Stimulated activated CD4-positive, alpha-beta T cell treated with anti-CD3 and anti-CD28 coated beads, Interleukin-12 subunit alpha, Interleukin-12 subunit beta, amount 100 ng/mL, for 24 hours (primary cell): ENCODE measurements at places on chromosomes 12 and 14.

DNA sequence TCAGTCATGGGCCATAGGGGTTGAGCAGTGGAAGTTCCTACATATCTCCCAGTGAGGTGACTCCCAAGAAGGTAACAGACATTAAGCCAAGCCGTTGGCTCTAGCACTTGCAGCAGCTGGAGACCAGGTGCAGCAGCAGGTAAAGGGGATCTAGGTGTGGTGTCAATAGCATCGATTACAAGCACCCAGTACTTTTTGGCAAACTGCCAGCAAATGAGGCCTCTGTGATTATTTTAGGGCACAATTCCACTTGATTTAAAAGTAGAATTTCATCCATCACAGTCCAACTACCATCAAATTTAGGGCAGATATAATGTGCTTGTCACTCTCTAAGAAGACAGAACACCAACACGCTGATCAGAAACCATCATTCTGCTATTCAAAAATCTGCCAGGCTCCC is 224.1 kb upstream of the EGLN3 start:
- DNase-seq = no peak

GRCh38 chr12:80813820-80814219 is 97.1 kb downstream of the MYF5 start:
- DNase-seq = no peak

- DNase-seq = no peak
Observed at GRCh38 chr12:112938751-112939150, 477 bp downstream of the OAS3 start.

DNA sequence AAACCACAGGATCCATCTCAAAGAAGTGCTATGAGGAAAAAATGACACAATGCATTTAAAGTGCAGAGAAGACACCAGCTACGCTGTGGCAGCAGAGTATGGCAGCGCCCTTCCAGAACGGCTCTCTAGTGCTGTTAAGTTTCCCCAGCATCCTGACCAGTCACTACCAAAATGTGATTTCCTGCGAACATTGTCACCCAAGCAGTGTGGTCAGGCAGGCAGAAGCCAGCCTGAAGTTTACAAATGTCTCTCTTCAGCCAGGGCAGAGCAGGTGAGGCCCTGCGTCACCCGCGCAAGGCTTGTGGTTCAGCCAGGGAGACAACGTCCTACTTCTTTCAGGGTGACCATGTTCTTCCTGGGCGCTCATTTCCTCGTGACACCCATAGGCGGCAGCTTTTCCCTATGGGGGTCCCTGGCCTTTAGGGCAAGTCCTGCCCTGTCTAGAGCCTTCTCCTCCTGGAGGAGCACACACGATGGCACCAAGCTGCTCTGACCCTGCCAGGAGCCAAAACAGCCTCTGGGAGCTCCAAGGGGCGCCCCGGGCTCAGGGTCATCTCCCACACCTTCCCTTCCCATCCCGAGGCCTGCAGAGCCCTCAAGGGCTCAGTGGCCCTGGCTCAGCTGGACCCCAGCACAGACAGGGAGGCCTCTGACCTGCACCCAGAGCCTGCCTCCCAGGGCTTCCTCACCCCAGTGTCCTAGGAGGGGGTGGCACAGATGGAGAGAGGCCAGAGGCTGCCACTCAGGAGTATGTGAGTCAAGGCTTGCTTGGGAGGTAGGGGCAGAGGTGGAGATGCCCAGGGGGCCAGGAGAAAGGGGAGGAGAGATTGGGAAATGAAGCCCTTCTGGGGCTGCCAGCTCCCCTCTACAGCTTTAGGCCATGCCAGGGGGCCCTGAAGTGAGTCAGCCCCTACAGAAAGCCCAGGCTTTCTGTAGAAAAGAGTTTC is 41.9 kb downstream of the PSMA6 start:
- no peak for DNase-seq

DNA sequence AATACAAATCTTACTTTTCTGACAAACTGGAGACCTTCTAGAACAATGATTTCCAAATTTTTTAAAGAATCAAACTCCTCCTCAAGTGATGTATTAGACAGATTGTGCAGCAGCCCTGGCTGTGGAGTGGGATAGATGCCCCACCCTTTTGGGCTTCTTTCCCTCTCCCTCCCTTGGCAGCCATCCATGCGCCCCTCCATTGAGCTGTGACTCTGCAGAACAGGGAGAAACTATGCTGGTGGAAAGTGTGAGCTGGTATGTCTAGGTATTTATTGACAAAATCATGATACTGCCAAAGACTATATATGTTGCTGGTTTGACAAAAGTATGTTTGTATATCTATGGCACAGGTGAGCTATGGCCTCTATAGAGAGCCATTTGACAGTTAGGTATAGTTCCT is 138.5 kb downstream of the KTN1 start:
- no peak for DNase-seq

GRCh38 chr12:101891462-101891971 is 14.1 kb downstream of the DRAM1 start:
- no peak for DNase-seq

GRCh38 chr12:130712346-130713065 is 3.6 kb downstream of the RIMBP2 start:
- no peak for DNase-seq

- no peak for DNase-seq
Observed at GRCh38 chr12:18897823-18898222, 159.9 kb downstream of the CAPZA3 start.

GRCh38 chr14:63682727-63683593 is 41.3 kb upstream of the WDR89 start:
- DNase-seq = no peak

- no peak for DNase-seq
Observed at GRCh38 chr14:77964586-77964985, 164.7 kb downstream of the ADCK1 start.

DNA sequence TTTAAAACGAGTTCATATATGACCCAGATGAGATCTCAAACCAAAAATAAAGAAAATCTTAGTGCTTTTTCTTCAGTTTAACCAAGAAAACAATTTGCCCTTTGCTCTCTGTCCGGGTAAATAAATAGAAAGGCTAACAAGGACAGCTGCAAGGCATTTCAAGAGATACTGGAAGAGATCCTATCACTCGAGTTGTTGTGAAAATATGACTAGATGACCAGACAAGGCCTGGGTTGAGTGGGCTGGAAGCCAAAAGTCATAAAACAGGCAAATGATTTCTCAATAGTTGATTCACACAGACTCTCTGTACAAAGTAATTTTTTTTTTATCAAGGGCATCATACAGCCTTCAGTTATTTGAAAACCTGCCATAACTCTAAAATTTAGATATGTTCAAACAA is 55.9 kb upstream of the AVPR1A start:
- DNase-seq = no peak

DNA sequence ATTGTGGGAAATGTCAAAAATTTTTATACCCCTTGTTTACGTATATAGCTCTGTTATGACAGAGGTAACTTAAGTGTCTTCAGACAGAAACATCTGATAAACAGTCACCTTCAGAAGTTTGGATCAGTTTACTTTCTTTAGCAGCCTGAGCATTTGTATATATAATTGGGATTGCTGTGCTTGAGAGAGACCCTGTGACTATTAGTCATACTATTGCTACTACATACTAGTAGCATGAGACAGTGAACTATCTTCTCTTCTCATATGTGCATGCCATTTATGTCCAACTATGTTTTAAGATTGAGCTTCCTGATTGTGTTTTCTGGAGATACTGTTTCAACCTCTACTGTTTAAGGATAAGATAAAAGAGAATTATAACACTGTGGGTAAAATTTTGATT is 101.5 kb downstream of the PDE6H start:
- DNase-seq = no peak

DNA sequence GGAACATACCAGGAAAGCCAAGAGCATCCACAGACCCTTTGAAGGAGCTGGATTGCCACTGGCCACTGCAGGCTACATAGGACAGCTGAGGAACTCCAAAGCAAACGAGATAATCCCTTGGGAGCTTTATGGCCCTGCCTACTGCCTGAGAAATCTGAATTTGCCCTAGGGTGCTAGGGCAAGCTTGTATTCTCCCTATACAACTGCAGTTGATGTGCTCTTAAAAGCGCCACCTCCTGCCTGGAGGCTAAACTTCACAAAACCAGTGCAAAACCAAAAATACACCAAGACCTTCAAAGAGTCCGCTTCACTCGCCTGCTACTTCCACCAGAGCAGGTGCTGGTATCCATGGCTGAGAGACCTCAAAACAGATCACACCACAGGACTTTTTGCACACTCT is 99.6 kb upstream of the KRR1 start:
- no peak for DNase-seq

- no peak for DNase-seq
Observed at GRCh38 chr12:42070036-42070435, 74.6 kb downstream of the GXYLT1 start.

- DNase-seq = no peak
Observed at GRCh38 chr12:24020397-24021163, 71.1 kb upstream of the SOX5 start.

DNA sequence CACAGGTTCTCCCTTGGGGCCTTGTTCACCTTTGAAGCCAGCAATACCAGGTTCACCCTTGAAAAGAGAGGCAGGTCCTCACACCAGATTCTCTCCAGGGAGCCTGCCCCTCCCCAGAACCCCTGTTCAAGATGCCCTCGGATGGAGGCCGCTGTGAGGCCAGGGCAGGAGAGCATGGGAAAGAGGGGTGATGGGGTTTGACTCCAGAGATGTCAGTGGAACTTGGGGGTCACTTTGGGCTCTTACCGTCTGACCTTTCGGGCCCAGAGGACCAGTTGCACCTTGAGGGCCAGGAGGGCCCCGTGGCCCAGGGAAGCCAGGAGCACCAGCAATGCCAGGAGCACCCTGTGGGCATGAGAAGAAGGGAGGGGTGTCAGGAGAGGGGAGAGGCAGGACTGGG is 17.4 kb downstream of the COL2A1 start:
- DNase-seq = no peak

DNA sequence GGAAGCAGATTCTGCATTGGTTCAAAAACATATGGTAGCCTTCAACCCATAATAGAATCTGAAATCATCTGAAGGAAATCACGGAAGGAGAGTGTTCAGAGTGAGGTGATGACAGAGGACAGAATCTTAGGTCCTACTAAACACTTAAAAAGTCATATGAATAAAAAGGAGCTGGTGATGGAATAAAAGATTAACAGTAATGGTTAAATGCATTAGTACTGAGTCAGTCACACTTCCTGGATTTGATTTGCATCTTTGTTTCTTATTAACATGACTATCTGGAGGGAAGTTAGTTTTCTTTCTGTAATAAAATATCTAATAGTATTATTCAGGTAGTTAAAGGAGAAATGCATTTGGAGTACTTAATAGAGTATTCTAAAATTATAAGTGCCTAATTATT is 296.3 kb upstream of the ATXN7L3B start:
- DNase-seq = no peak

- no peak for DNase-seq
Observed at GRCh38 chr12:23816394-23816851, 133.0 kb downstream of the SOX5 start.

DNA sequence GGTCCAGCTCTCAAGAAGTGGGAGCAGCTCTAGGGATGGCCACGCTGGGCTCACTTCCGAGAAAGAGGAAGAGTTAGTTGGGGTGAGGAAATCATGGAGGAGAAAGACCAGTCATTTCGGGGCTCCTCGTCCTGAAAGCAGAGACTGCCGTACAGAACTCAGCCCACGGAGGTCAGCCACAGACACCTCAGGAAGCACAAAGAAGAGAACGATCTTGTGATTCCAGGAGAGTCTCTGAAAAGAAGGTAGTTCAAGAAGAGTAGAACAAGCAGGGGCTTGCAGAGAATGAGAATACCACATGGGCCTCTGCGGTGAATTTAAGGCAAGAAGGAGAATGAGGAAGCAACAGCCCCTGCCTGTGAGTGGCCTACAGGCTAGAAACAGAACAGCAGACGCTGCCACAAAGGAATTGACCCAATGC is 311.9 kb downstream of the CACNA1C start:
- DNase-seq = no peak

DNA sequence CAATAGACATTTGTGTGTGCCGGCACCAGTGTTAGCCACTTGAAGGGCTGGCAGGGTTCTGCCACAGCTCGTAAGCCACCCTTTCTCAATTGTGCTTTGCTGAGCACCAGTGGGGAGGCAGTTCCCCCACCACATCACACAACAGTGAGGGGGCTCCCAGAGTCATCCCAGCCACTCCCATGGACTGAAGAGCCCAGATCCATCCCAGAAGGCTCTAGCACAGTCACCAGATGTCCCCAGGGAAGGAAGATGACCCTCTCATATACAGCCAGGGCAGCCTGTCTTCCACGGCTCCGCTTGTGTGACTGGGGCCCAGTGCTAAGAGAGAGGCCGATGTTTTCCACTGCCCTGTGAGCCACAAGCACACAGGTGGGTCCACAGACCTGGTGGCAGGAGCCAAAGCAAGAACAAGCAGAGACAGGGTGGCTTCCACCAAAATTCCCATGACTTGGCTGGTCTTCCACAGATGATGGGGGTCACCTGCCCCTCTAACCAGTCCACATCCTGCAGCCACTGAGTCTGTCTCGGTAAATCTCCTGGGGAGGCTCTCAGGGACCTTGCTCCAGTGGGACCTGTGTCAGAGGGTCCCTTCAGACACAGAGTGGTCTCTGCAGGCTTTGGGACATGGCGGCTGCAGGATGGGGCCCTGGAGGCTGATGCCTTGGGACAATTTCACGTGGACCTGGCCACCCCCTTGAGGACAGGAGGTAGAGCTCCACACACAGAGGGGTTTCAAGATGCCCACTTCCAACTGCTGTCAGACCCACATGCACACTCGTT is 71.9 kb upstream of the DDX11 start:
- no peak for DNase-seq

DNA sequence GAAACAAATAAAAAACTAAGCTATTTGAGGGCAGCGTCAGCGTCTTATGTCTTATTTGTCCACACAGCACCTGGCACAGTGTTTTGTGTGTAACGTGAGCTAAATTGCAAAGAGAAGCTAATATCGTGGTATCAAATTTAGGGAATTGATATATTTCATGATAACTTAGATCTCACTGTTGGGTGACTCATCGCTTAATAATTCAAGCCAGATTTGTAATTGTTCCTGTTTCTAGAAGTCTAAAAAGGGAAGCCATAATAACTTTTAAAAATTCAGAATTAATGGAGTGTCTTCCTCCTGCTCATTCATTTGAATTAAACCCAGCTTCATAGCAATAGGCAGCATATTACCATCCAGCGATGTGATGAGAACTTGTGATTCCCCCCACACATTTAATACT is 214.7 kb downstream of the PDZRN4 start:
- no peak for DNase-seq

DNA sequence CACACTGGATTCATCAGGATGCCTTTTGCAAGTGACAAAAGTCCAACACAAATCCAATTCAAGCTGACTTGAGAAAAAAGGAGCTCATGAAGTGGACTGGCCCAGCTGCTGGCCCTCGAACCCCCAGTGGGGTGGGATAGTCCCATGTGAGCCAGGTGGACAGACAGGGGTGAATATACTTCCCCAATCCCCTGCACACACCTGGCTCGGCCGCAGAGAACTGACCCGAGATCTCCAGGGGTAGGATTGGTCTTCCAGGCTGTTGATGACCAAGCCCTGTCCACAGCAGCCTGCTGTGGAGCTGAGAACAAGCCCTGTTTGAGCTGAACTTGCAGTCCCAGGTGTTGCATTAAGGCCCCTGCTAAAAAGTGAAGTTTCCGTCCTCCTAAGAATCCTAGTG is 56.2 kb downstream of the TPCN1 start:
- no peak for DNase-seq

GRCh38 chr14:79704041-79704807 is 507.1 kb downstream of the DIO2 start:
- DNase-seq = no peak

GRCh38 chr14:51449681-51450080 is 202.0 kb upstream of the FRMD6 start:
- no peak for DNase-seq
